ENCODE measurements at places on chromosomes 5 and 9.

DNA sequence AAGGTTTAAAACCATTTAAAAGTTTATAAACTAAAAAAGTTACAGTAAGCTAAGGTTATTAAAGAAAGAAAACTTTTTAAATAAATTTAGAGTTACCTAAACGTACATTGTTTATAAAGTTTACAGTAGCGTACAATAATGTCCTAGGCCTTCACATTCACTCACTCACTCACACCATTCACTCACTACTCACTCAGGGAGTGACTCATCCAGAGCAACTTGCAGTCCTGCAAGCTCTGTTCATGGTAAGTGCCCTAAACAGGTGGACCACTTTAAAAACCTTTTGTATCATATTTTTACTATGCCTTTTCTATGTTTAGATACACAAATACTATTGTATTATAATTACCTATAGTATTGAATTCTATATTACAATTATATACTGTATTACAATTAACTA is 190.8 kb upstream of the RASA1 start:
- no peak for DNase-seq

DNA sequence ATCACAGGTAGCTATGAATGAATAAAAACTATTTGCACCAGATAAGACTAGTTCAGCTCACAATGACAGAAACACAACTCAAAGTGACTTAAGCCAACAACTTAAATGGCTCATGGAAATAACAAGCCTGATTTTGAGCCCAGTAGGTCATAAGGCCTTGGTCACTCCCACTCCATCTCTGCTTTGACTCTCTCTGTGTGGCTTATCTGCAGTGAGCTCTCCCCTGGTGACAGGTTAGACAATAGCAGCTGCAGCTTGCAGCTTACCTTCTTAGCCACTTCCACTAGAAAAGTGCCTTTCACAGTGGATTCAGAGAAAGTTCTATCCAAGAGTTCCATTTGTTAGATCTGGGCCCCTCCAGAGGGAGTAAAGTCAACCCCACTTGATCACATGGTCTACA is 315.7 kb downstream of the RAB3C start:
- DNase-seq = no peak

DNA sequence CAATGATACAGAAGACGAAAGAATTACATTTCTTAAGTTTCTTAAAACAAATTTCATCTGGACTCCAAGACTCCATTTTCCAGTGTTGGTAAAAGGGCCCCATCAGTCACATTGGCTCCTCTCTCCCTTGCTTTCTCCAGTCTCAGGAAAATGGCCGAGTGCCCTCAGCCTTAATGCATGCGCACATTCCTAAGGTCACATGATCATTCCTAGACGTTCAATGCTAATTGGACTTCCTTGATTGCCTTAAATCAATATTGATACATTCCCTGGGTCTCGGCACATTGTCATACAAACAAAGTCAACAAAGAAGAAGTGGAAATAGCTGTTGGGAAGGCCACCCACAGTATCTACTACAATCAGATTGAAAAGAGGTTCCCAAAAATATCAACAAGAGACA is 413.6 kb upstream of the GRAMD2B start:
- no peak for DNase-seq

GRCh38 chr5:133773247-133774202 is 161.2 kb upstream of the FSTL4 start:
- DNase-seq = no peak

- no peak for DNase-seq
These were observed 279.6 kb upstream of the ADAMTSL1 start for GRCh38 chr9:18194316-18194715.

GRCh38 chr9:125418404-125418803 is 156.8 kb downstream of the GAPVD1 start:
- DNase-seq = no peak

DNA sequence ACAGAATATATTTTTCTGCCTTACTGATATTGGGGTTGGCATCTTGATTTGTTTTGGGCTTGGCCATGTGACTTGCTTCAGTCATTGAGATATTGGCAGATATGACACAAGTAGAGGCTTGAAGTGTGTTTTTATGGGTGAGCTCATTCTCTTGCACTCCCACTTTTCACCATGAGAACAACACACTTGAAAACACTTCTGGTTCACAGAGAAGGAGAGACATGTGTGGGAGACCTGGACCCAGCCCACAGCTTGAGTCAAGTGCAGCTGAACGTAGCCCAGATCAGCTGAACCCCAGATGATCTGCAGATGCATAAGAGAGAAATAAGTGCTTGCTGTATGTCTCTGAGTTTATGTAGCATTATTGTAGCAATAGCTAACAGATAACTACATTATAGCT is 155.4 kb downstream of the SEMA6A start:
- DNase-seq = no peak

DNA sequence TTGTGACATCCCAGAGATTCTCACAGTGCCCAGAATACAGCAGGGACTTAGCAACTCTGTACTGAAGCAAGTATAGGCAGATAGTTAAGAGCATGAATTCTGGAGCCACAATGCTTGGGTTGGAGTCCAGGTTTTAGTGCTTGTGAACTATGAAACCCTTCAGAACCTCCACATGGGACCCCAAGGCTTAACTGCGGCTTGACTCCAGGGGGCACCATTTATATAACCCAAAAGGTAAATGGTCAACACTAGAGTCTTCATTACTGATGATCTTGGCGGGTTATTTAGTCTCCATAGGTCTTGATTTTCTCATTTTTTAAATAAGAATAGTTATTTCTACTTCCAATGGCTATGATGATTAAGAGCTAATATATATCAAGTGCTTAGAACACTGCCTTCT is 390.3 kb downstream of the TAF11L14 start:
- DNase-seq = no peak

GRCh38 chr5:154370119-154370518 is 75.7 kb upstream of the SAP30L start:
- DNase-seq = no peak

DNA sequence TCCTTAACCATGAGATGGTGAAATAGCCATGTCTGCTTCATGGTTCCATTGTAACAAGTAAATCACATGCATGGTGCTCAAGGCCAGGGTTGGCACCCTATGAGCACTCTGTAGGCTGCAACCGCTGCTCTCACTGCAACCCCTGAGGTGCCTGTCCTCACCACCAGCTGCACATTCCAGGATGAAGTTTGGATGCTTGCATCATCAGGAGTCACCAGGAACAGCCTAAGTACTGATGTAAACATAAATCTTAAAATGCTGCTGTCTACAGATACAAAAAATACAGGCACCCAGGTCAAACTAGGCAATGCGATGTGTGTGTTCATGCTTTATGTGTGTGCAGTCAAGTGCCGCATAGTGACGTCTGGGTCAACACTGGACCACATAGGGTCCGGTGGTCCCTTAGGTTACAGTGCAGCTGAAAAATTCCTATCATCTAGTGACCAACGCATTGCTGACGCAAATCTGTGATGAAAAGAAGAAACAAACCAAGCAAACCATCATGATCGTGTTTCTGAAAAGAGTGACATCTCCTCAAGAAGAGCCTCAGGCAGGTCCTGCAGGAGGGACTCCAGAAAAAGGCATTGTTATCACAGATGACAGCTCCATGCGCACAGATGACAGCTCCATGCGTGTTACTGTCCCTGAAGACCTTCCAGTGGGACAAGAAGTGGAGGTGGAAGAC is 234.8 kb downstream of the AUH start:
- no peak for DNase-seq

- no peak for DNase-seq
These were observed 248.3 kb downstream of the COX7C start for GRCh38 chr5:86866036-86866435.

GRCh38 chr5:6907320-6907918 is 194.2 kb downstream of the TENT4A start:
- no peak for DNase-seq

DNA sequence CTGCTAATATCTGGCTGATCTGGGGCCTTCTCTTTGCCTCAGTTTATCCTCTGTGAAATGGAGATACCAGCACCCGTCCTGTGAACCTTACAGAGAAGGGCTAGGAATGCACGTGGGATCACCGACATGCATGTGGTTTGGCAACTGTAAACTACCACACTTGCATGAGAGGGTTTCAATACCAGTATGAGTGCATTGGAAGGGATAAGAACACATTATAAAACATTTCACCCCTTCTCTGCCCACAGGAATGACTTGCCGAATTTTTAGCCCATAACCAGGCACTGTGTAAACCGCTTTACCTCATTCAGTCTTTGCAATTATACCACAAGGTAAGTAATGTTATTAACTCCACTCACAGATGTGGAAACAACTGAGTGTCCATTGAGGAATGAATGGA is 8.9 kb upstream of the RAB14 start:
- no peak for DNase-seq

DNA sequence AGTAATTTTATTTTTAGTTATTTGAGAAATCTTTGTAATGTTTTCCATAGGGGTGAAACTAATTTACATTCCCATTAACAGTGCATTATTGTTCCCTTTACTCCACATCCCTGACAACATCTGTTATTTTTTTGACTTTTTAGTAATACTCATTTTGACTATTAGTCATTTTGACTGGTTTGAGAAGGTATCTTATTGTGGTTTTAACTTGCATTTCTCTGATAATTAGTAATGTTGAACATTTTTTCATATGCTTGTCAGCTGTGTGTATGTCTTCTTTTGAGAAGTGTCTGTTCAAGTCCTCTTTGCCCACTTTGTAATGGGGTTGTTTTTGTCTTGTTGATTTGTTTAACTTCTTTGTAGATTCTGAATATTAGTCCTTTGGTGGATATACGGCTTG is 27.5 kb downstream of the CCDC152 start:
- no peak for DNase-seq

DNA sequence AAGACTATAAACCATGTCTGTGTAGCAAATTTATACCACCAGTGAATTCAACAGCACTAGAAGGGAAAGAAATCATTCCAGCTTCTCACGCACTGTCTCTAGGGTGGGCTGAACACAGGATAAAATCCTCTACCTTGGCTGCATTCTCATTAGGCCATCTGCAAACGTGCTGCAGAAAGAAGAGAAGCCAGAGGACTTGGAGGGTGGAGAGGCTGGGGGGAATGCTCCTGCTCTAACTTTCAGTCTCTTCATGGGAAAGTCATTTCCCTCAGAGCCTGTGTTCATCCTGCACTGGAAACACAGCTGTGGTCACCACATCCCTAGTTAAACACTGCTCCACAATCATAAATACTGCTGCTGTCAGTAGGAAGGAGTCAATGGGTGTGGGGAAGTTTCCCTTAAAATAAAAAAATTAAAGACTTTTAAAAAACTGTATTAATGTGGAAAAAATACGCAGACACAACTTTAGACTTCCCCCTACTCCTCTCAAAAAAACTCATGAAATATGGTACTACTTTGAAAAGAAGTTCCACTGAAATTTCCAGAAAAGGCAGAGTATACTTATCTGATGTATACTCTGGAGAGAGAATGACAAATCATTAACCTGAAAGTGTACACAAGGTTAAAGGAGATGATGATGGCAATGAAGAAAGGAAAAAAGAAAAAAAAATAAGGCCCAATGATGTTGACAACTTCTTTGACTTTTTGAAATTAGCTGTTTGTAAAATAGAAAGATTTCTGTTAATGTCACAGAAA is 46.8 kb downstream of the LHFPL2 start:
- no peak for DNase-seq

DNA sequence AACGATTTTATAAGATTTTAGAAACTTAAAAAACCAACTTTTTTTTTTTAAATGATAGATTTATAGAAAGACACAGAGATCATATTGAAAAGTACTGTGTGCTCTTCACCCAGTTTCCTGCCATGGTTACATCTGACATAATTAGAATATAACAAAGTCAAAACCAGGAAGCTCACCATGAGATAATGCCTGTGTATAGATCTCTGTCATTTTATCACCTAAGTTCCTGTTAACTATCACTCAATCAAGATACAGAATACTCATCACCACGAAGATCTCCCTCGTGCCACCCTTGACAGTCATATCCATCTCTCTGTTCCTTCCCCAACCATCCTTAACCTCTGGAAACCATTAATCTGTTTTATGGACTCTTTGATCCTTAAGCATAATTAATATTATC is 39.1 kb downstream of the POC5 start:
- no peak for DNase-seq

- DNase-seq = no peak
These were observed 15.0 kb downstream of the DOCK2 start for GRCh38 chr5:169652057-169652456.

DNA sequence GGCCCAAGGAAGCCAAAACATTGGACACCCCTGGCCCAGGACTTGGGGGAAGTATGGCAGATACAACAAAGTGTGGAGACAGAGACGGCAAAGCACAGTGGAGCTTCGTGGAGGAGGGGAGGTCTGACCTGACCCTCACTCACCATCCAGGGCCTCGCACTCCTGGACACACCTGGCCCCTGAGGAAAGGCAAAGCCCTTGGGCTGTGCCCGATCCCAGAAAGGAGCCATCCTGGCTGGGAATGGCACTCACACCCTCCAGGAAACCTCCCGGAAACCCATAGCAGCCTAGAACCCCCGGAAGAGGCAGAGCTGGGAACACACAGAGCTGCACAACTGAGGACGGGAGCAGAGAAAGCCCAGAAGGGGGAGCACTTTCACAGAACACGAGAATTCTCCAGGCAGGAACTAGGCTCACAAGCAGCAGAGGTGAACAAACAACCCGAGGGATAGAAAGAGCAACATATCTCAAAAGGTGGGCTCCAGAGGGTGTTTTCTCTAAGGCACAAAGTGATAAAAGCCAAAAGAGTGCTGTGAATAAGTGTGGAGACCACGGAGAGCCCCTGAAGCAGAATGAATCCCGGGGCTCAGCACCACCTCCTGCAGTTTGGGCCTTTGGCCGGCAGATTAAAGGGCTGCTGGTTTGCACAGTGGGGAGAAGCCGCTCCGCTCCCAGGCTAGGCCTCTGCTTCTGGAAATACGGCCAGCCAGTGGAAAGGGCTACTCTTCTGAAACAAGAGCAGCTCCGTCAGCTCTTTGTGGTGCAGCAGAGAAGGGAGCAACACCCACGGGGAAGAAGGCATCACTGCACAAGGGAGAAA is 108.2 kb downstream of the UBE2R2 start:
- no peak for DNase-seq

GRCh38 chr5:40831346-40832210 is 3.4 kb downstream of the RPL37 start:
- no peak for DNase-seq
